ENCODE measurements at places on chromosomes 4 and X.

GRCh38 chrX:151773434-151773833 is 38.9 kb downstream of the CNGA2 start:
- DNase-seq = no peak

- no peak for DNase-seq
Observed at GRCh38 chr4:518569-519083, 19.6 kb downstream of the PIGG start.

GRCh38 chr4:169443748-169444147 is 168.6 kb downstream of the NEK1 start:
- no peak for DNase-seq

DNA sequence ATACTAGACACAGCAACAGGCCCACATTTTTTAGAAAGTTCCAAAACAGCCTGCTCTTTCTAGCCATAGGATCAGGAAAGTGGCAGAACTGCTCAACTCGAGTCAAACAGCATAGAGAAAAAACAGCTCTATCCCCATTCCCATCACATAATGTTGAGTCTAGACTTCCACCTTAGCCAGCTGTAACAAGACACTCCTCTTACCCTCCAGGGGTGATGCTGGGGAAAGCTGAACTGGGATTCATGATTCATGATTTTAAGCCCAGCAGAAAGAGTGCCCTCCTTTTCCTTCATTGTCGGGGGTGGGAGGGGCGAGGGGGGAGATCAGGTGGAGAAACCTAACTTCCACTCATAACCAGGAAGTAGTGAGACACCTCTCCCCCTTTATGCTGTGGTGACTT is 86.1 kb downstream of the CENPC start:
- no peak for DNase-seq

DNA sequence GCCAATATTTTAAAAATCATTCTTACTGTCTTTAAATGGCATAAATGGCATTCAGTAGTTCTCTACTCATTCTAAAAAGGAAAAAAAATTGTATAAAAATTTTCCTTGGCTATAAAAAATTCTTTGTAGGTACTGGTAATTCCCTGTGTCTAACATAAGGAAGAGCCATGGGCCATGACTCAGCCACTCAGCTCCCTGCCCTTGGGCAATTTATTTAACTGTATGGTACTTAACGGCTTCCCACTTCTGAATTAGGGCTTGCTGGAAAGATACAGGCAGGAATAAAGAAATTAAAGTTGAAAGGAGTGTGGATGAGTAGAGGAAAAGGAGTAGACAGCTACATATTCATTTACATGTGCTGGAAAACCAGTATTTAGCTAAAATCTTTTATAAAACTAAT is 30.6 kb downstream of the ABHD18 start:
- no peak for DNase-seq
